ENCODE measurements at places on chromosomes 7 and 10. TPM values are rescaled to one million over a fixed set of nuclear protein-coding genes. Genes with fewer than 3 reads are reported as not detected.

FBXL13 gene
- 9.2 TPM for total RNA-seq

SMARCD3 gene
- total RNA-seq, result 52.9 TPM

DYDC1 gene
- not detected for total RNA-seq

CELF2 gene
- 3.8 TPM for total RNA-seq

TACC2 gene
- 58.1 TPM for total RNA-seq

NUPR2 gene
- not detected for total RNA-seq

C7orf57 gene
- total RNA-seq, result not detected

OR2A5 gene
- total RNA-seq, result not detected

KCNMA1 gene
- 5.8 TPM for total RNA-seq

SEMA3C gene
- 136 TPM for total RNA-seq

CARD11 gene
- total RNA-seq, result 11.0 TPM

TEX36 gene
- total RNA-seq, result not detected

GRCh38 chr7:77335581-77335980, 80.6 kb downstream of the GSAP start:
- no peaks in the 10 kb centered on the region for H3K4me1 ChIP-seq
- DNase-seq, result no peak
- H3K27ac ChIP-seq, result no peak overlapping the region
- no peaks in the 10 kb centered on the region for H3K27me3 ChIP-seq

DNA sequence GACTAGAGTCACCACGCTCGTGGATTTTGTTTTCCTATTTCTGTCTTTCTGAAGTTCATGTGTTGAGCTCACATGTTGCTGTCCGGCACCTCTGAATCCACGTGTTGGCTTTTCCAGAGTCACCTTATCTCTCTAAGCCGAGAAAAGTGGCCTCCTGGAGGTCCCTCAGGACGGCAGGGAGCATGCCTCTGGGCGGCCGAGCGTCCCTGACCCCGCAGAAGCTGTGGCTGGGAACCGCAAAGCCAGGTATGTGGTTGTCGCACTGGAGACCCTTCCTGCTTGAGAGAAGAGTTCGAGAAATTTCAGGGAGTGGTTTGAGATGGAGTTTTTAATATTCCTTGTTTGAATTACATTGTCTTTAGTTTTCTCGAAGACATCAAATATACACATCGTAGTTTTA, 12.6 kb downstream of the IQCE start:
- no peaks in the 10 kb centered on the region for H3K27me3 ChIP-seq
- H3K36me3 ChIP-seq, result peaks cover 17% of the 10 kb centered on the region
- peak overlapping the region; percentile 76 for H3K27ac ChIP-seq
- H3K4me1 ChIP-seq, result peaks cover 21% of the 10 kb centered on the region
- peak overlapping the region; percentile 29 for H3K4me3 ChIP-seq
- DNase-seq, result no peak

DNA sequence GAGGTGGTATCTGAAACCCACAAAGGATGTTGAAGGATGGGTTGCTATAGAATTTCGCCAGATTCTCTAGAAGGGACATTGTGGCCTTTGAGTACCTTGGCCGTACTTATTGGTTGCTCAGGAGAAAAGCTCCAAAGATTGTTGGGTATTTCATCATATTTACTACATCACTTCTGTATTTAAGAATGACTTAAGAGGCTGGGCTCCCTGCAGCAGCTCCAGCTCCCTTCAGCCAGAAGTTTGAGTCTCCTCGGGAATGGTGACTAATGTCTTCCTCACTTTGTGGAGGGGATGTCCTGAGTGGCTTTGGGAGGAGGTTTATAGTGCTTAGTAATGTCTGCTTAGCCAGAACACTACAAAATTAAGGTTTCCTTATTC, 18.1 kb downstream of the MINDY4 start:
- H3K27ac ChIP-seq, result no peak overlapping the region
- no peak for DNase-seq
- H3K4me3 ChIP-seq, result no peak overlapping the region

- no peaks in the 10 kb centered on the region for H3K4me1 ChIP-seq
- H3K27ac ChIP-seq, result no peak overlapping the region
- DNase-seq, result no peak
- no peaks in the 10 kb centered on the region for H3K27me3 ChIP-seq
- H3K36me3 ChIP-seq, result no peaks in the 10 kb centered on the region
Observed at GRCh38 chr7:147923841-147924240, 666.7 kb upstream of the C7orf33 start.

- peak; percentile 37 for DNase-seq
- no peaks in the 10 kb centered on the region for H3K4me1 ChIP-seq
- peak overlapping the region; percentile 74 for H3K27ac ChIP-seq
- H3K36me3 ChIP-seq, result peaks cover 24% of the 10 kb centered on the region
Observed at GRCh38 chr7:6160191-6160623, 112.2 kb downstream of the CYTH3 start.

DNA sequence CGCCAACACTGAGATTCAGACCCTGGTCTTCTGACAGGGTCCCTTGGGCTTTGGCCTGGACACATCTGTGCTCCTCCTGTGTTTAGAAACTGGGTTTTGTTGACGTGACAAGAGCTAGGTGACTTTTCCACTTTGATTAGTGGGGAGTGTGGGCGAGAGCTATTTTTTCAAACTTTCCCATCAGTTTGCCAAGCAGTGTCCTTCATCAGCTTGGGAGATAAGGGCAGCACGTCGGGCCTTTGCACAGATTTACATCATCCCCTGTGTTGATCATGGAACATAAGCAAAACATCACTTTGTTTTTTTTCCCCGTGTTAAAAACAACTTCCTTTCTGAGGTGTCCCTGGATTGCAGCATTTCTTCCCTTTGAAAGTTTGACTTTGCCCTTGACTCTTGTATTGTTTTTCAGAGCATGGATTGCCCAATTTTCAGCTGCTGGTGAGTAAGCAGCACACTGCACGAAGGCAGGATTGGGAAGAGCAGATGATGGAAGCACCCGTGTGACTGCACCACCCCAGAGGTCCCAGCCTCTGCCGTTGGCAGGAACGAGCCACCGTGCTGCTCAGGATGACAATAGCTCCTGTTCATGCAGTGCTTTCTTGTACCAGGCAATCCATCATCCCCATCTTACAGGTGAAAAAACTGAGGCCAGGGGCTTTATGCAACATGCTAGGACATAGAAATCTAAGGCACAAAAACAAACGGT, 6.4 kb upstream of the IGFBP1 start:
- no peak overlapping the region for H3K27ac ChIP-seq
- peaks cover 14% of the 10 kb centered on the region for H3K4me1 ChIP-seq
- peaks cover 16% of the 10 kb centered on the region for H3K27me3 ChIP-seq
- no peaks in the 10 kb centered on the region for H3K36me3 ChIP-seq
- H3K4me3 ChIP-seq, result no peak overlapping the region

- H3K36me3 ChIP-seq, result no peaks in the 10 kb centered on the region
- H3K4me1 ChIP-seq, result no peaks in the 10 kb centered on the region
- H3K27ac ChIP-seq, result no peak overlapping the region
- no peak for DNase-seq
Observed at GRCh38 chr7:126637538-126637937, 615.2 kb downstream of the GRM8 start.

GRCh38 chr10:119301397-119301796, 94.0 kb downstream of the GRK5 start:
- peaks cover 29% of the 10 kb centered on the region for H3K4me1 ChIP-seq
- H3K4me3 ChIP-seq, result no peak overlapping the region
- peaks cover 3% of the 10 kb centered on the region for H3K36me3 ChIP-seq
- no peak for DNase-seq
- H3K27ac ChIP-seq, result no peak overlapping the region

DNA sequence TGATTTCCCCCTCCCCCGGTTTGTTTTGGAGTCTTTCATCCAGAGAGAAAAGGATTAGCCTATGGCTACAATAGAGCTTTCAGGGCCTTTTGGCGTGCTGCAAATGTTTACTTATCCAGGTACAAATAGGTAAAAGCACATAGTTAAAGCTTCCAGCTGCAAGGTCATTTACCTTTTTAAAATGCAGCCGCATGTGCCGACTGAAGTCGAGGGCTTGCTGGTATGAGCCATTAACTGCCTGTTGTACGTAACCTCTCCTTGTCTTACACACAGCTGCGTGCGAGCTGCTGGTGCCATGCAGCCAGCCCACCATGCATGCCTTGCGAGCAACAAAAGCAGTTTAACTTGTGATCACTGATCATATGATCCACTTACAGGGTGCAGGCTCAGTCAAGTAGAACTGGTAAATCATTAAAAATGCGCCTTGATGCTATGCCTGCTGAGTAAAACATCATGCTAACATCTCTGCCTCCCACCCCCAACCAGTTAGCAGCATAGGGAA, 866.4 kb downstream of the LRMDA start:
- H3K27me3 ChIP-seq, result no peaks in the 10 kb centered on the region
- H3K27ac ChIP-seq, result peak overlapping the region; percentile 58
- peaks cover 52% of the 10 kb centered on the region for H3K4me1 ChIP-seq
- H3K4me3 ChIP-seq, result peak overlapping the region; percentile 27
- no peaks in the 10 kb centered on the region for H3K36me3 ChIP-seq

DNA sequence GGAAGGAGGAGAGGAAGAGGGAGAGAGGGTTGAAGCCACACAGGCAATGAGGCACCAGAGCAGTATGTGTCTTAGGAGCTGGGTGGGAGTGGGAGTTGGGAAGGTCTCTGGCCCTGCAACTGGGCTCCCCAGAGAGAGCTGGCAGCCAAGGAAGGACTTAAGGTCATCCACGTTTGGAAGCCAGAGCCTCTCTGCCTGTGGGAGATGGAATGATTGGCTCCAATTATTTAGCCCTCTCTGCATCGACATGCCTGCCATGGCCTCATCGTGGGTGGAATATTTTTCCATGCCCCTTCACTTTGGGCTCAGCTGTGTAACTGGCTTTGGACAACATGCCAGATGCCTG, 478.5 kb downstream of the RPS24 start:
- H3K36me3 ChIP-seq, result no peaks in the 10 kb centered on the region
- H3K4me3 ChIP-seq, result no peak overlapping the region
- peaks cover 37% of the 10 kb centered on the region for H3K27me3 ChIP-seq
- H3K27ac ChIP-seq, result no peak overlapping the region

GRCh38 chr10:123000155-123000554, 8.4 kb downstream of the IKZF5 start:
- no peak overlapping the region for H3K4me3 ChIP-seq
- no peak overlapping the region for H3K27ac ChIP-seq
- H3K4me1 ChIP-seq, result peaks cover 11% of the 10 kb centered on the region

- peaks cover 4% of the 10 kb centered on the region for H3K36me3 ChIP-seq
- H3K27me3 ChIP-seq, result no peaks in the 10 kb centered on the region
- H3K27ac ChIP-seq, result peak within 1 kb of the TSS; percentile 96
Observed at GRCh38 chr7:99143853-99144672, at the start of gene SMURF1. Gene SMURF1, minus strand, starts transcription at chr7:99144108. Its CDS starts 328 bp downstream, at chr7:99143780.

DNA sequence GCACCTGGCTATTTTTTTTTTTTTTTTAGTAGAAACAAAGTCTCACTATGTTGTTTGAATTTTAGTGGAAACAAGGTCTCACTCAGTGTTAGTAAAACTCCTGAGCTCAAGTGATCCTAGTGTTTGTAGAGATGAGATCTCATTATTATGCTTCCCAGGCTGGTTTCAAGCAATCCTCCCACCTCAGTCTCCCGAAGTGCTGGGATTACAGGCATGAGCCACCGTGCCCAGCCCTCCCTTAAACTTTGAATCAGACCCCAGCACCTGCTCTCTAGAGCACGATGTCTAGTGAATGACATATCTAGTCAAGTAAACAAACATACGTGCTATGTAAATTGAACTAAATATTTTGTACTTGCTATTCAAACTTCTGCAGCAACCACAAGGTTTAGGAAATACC, 105.6 kb upstream of the MYO3A start:
- H3K27me3 ChIP-seq, result peaks cover 5% of the 10 kb centered on the region
- no peak for DNase-seq
- H3K36me3 ChIP-seq, result no peaks in the 10 kb centered on the region
- H3K4me3 ChIP-seq, result no peak overlapping the region
- peaks cover 11% of the 10 kb centered on the region for H3K4me1 ChIP-seq

GRCh38 chr10:121684276-121684675, 86.0 kb upstream of the FGFR2 start:
- no peaks in the 10 kb centered on the region for H3K36me3 ChIP-seq
- peaks cover 13% of the 10 kb centered on the region for H3K4me1 ChIP-seq
- H3K27me3 ChIP-seq, result no peaks in the 10 kb centered on the region
- no peak for DNase-seq
- H3K4me3 ChIP-seq, result no peak overlapping the region

DNA sequence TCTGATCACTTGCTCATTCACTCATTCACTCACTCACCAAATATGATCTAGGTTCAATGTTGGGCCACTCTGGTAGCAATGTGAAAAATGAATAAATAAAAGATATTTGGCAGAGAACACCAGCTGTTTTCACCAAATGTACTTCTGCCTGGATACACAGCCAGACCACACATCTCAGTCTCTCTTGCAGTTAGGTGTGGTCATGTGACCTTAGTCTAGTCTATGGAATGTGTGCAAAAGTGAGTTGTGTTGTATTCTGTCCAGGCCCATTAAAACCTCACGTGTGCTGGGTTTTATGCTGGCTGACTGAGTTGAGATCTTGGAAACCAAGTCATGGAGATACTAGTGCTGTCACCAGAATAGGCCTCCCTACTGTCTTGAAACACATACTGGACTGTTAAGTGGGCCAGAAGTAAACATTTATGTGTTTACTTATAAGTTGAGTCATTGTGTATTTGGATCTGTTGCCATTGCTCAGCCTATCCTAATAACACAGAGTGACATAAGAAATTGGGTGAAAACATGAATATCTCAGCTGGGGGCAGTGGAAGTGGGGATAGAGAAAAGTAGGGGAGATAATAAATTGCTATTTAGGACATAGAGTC, 145.5 kb downstream of the PTEN start:
- no peaks in the 10 kb centered on the region for H3K36me3 ChIP-seq
- no peaks in the 10 kb centered on the region for H3K27me3 ChIP-seq
- no peak for DNase-seq
- H3K4me3 ChIP-seq, result no peak overlapping the region
- H3K27ac ChIP-seq, result no peak overlapping the region
- H3K4me1 ChIP-seq, result no peaks in the 10 kb centered on the region

- no peaks in the 10 kb centered on the region for H3K36me3 ChIP-seq
- H3K27me3 ChIP-seq, result peaks cover 13% of the 10 kb centered on the region
- H3K4me3 ChIP-seq, result no peak overlapping the region
- no peak for DNase-seq
- H3K27ac ChIP-seq, result no peak overlapping the region
- no peaks in the 10 kb centered on the region for H3K4me1 ChIP-seq
Observed at GRCh38 chr10:25694971-25695370, 239.1 kb upstream of the MYO3A start.

GRCh38 chr10:50244201-50244600, 7.1 kb downstream of the ASAH2 start:
- H3K36me3 ChIP-seq, result no peaks in the 10 kb centered on the region
- no peak overlapping the region for H3K27ac ChIP-seq
- peaks cover 57% of the 10 kb centered on the region for H3K27me3 ChIP-seq
- DNase-seq, result no peak

GRCh38 chr10:43205681-43206390, 61.0 kb downstream of the RASGEF1A start:
- peak; percentile 6 for DNase-seq
- peaks cover 2% of the 10 kb centered on the region for H3K4me1 ChIP-seq
- peaks cover 3% of the 10 kb centered on the region for H3K27me3 ChIP-seq
- H3K36me3 ChIP-seq, result no peaks in the 10 kb centered on the region
- H3K27ac ChIP-seq, result no peak overlapping the region

All from progenitor cell of endocrine pancreas (in vitro differentiated cells).